ENCODE measurements at places on chromosomes 16 and 17.

- DNase-seq, result no peak
Measured at GRCh38 chr17:55845385-55845784, 94.5 kb downstream of the PCTP start.

- DNase-seq, result no peak
Measured at GRCh38 chr17:74419928-74420411, 11.9 kb upstream of the GPRC5C start.

DNA sequence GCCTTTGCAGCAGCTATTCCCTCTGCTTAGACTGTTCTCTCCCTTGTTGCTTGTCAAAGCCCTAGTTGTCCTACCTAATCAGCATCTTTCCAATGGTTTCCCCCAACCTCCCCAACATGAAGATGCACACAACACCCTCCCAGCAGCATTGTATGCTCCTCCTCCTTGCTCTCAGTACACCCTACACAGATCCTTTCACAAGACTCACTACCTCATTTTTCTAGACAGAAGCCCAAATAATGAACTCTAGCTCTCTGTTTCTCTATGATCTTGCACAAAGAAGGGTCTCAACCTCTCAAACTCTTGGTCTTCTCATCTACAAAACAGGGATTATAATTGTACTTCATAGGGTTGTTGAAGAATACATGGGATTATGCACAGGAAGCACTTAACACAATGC is 19.4 kb downstream of the PSME3IP1 start:
- DNase-seq, result no peak

GRCh38 chr16:8729779-8730334 is 55.4 kb downstream of the ABAT start:
- no peak for DNase-seq

GRCh38 chr16:86611525-86611855 is 33.1 kb downstream of the FOXL1 start:
- DNase-seq, result no peak

- DNase-seq, result no peak
Measured at GRCh38 chr16:57982385-57982784, 11.5 kb upstream of the CNGB1 start.

GRCh38 chr16:57007530-57007929 is 18.2 kb downstream of the NLRC5 start:
- no peak for DNase-seq

GRCh38 chr17:57957120-57957850 is 2.1 kb upstream of the CUEDC1 start:
- DNase-seq, result no peak

All from stimulated activated CD8-positive, alpha-beta memory T cell treated with anti-CD3 and anti-CD28 coated beads, Interleukin-7, amount 100 ng/mL, for 1 hour (primary cell).